Kidney epithelial cell (primary cell): ENCODE measurements at places on chromosomes 3 and 15. TPM values are rescaled to one million over a fixed set of nuclear protein-coding genes. Genes with fewer than 3 reads are reported as not detected.

ST8SIA2 gene
- total RNA-seq, result 7.0 and 13.7 TPM in 2 replicates

CKMT1A gene
- total RNA-seq, result 6.5 and 8.8 TPM in 2 replicates

MGLL gene
- total RNA-seq, result 71.8 and 76.3 TPM in 2 replicates

LIPH gene
- total RNA-seq, result 2.5 and 4.3 TPM in 2 replicates

SMCO1 gene
- total RNA-seq, result not detected in 2 replicates

BDH1 gene
- total RNA-seq, result 14.1 and 17.0 TPM in 2 replicates

PPP1R2 gene
- 50.8 and 70.5 TPM in 2 replicates for total RNA-seq

SPINK8 gene
- not detected in 2 replicates for total RNA-seq

C2CD4A gene
- 0.25 and 0.75 TPM in 2 replicates for total RNA-seq

MTHFS gene
- total RNA-seq, result 17.8 and 36.5 TPM in 2 replicates

STAB1 gene
- 0.42 and 1.1 TPM in 2 replicates for total RNA-seq

ALS2CL gene
- total RNA-seq, result 23.7 and 30.9 TPM in 2 replicates

SUCNR1 gene
- 0.07 and 0.08 TPM in 2 replicates for total RNA-seq

CLDN16 gene
- 10.9 and 12.0 TPM in 2 replicates for total RNA-seq

RTP1 gene
- not detected in 2 replicates for total RNA-seq

CCR3 gene
- total RNA-seq, result not detected in 2 replicates

MESD gene
- 24.7 and 25.9 TPM in 2 replicates for total RNA-seq

FBN1 gene
- total RNA-seq, result 35.5 and 35.9 TPM in 2 replicates

PRR23A gene
- total RNA-seq, result not detected in 2 replicates

RBM5 gene
- 84.5 and 94.1 TPM in 2 replicates for total RNA-seq

APOD gene
- not detected in 2 replicates for total RNA-seq

CP gene
- 0.07 TPM in 1 of 2 replicates, not detected in the other for total RNA-seq

DAZL gene
- total RNA-seq, result not detected in 2 replicates

GBE1 gene
- 27.6 and 30.8 TPM in 2 replicates for total RNA-seq

B3GALNT1 gene
- total RNA-seq, result 22.5 and 29.0 TPM in 2 replicates

PLA2G4E gene
- not detected in 2 replicates for total RNA-seq

SLC2A2 gene
- total RNA-seq, result not detected in 2 replicates
